ENCODE measurements at places on chromosomes 7 and 10.

DNA sequence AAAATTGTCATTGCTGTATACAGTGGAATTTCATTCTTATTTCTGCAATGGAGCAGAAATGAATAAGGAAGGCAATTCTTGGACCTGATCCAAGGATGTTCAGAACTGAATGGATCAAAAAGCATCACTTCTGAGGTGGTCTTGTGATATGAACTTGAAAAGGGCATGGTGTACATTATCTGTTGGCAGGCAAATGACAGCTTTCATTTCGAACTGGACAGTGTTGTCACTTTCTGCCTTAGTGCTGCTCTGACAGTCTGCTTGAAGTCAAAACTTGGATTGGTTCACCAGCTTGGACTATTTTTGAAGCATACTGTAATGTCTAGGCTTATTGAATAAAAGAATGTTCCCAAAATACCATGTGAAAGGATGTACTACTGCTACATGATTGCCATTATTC lies 52.0 kb downstream of the VCL start:
- H3K4me3 ChIP-seq: no peak overlapping the region
- H3K36me3 ChIP-seq: peaks cover 10% of the 10 kb centered on the region
- peaks cover 82% of the 10 kb centered on the region for H3K4me1 ChIP-seq
- no peak overlapping the region for H3K27ac ChIP-seq
- H3K27me3 ChIP-seq: no peaks in the 10 kb centered on the region

DNA sequence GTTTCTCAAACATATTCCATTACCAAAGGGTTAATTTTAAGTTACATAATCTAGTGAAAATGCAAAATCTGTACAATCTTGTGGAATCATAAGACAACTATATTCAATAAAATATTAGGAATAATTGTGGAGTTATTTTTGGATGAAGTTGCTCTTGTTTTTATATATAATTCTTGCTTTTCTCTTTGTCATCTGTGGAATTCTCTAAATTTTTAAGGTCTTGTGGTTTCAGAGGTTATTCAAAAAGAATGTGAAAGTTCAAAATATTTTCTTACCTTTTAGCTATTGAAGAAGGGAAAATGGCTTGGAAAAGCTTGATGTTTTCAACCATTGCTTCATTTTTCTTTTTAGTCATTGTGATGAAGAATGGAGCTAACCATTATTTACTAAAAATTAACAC lies 552.1 kb downstream of the TFEC start:
- no peaks in the 10 kb centered on the region for H3K36me3 ChIP-seq
- no peak overlapping the region for H3K4me3 ChIP-seq

DNA sequence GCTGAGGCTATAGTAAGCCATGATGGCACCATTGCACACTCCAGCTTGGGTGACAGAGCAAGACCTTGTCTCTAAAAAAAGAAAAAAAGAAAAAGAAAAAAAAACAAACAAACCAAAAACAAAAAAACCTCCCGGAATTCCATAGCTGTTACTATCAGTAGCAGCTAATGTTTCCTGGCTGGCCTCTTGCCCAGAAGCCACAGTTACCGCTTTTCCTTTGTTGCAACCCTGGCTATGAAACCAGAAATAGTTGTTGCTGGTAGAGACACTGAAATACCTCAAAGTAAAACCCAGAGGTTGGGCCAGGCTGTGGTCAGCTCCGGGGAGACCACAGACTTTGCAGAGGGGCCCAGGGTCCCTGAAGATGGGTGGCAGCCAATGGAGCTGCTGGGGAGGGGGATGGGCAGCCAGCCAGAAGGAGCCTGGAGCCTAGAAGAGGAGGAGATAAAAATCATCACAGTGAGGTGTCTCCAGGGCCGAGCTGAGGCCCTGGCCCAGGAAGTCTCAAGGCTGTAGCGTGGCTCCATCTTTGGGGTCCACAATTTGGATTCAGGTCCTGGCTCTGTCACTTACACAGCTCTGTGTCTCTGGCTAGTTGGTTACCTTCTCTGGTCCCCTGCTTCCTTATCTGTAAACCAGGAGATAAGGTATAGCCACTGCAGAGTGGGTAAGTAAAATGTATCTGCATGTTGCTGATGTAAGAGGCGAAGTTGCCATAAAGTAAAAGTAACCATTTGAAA lies 3.4 kb upstream of the CHST12 start:
- no peaks in the 10 kb centered on the region for H3K27me3 ChIP-seq
- H3K4me1 ChIP-seq: peaks cover 30% of the 10 kb centered on the region
- peak overlapping the region; percentile 37 for H3K4me3 ChIP-seq
- H3K36me3 ChIP-seq: no peaks in the 10 kb centered on the region
- peak overlapping the region; percentile 83 for H3K27ac ChIP-seq
- peak; percentile 95 for DNase-seq

GRCh38 chr10:91410638-91411371 lies 661 bp downstream of the HECTD2 start:
- H3K36me3 ChIP-seq: no peaks in the 10 kb centered on the region
- DNase-seq: no peak
- H3K27ac ChIP-seq: no peak overlapping the region
- no peaks in the 10 kb centered on the region for H3K27me3 ChIP-seq
- H3K4me3 ChIP-seq: peak overlapping the region; percentile 70

- H3K4me3 ChIP-seq: no peak overlapping the region
- H3K27me3 ChIP-seq: peaks cover 4% of the 10 kb centered on the region
- H3K27ac ChIP-seq: no peak overlapping the region
- no peaks in the 10 kb centered on the region for H3K36me3 ChIP-seq
- H3K4me1 ChIP-seq: no peaks in the 10 kb centered on the region
These were observed 511.3 kb upstream of the ZMIZ1 start for GRCh38 chr10:78557433-78557925.

GRCh38 chr7:81632418-81632817 lies 137.4 kb downstream of the HGF start:
- no peaks in the 10 kb centered on the region for H3K36me3 ChIP-seq
- H3K4me1 ChIP-seq: no peaks in the 10 kb centered on the region
- no peaks in the 10 kb centered on the region for H3K27me3 ChIP-seq
- H3K4me3 ChIP-seq: no peak overlapping the region

DNA sequence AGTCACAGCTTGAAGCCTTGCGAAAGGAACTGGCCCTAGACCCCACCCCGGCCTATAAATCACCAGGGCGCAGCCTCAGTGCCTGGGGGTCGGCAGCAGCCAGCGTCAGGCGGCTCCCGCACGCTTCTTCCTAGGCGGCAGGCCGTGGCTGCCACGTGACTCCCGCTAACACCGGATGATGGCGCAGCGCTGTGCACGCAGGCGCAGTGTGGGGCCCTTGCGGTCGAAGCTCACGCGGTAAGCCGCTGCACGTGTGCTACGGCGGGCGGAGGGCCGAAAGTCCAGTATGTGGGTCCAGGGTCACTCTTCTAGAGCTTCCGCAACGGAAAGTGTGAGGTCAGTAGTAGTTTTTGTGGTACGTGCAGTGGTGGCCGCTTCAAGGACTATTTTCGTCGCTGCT lies at the start of gene STK31:
Gene STK31, plus strand, starts transcription at position 220 of the 400 bp plus-strand sequence. Its CDS starts 67 bp downstream, at position 287.
- H3K4me1 ChIP-seq: peaks cover 22% of the 10 kb centered on the region
- no peaks in the 10 kb centered on the region for H3K27me3 ChIP-seq
- H3K27ac ChIP-seq: no peak within 1 kb of the TSS
- no peak within 1 kb of the TSS for H3K4me3 ChIP-seq

- peak; percentile 38 for DNase-seq
- H3K4me1 ChIP-seq: peaks cover 13% of the 10 kb centered on the region
- H3K36me3 ChIP-seq: peaks cover 6% of the 10 kb centered on the region
- peak overlapping the region; percentile 22 for H3K27ac ChIP-seq
- H3K27me3 ChIP-seq: no peaks in the 10 kb centered on the region
These were observed 33.6 kb downstream of the JMJD1C start for GRCh38 chr10:63431962-63432797.

- no peaks in the 10 kb centered on the region for H3K4me1 ChIP-seq
- no peak overlapping the region for H3K27ac ChIP-seq
- H3K36me3 ChIP-seq: no peaks in the 10 kb centered on the region
- H3K4me3 ChIP-seq: no peak overlapping the region
These were observed 233.1 kb upstream of the TCF7L2 start for GRCh38 chr10:112716924-112717413.

- no peaks in the 10 kb centered on the region for H3K36me3 ChIP-seq
- no peaks in the 10 kb centered on the region for H3K4me1 ChIP-seq
- H3K4me3 ChIP-seq: no peak overlapping the region
These were observed 1.2 kb upstream of the FAM13C start for GRCh38 chr10:59363446-59363958.

DNA sequence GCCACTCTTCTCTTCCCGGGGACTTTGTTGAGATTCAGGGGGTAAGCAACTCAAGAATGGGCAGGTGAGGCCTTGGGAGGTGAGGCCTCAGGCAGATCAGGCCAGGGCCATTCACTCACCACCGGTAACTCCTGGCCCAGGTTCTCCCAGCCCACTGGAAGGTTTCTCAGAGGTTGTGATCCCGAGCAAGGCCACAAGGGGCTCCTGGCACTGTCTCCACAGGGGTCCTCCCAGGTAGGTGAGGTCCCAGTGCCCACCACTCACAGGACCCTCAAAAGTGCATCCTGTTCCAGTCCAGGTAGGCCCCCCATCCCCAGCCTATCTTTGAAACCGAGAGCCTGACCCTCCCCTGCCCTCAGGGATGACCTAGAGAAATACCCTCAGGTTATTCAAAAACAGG lies 236.1 kb downstream of the BUB3 start:
- no peak for DNase-seq
- H3K4me1 ChIP-seq: no peaks in the 10 kb centered on the region
- no peaks in the 10 kb centered on the region for H3K27me3 ChIP-seq
- no peak overlapping the region for H3K4me3 ChIP-seq
- H3K27ac ChIP-seq: no peak overlapping the region

DNA sequence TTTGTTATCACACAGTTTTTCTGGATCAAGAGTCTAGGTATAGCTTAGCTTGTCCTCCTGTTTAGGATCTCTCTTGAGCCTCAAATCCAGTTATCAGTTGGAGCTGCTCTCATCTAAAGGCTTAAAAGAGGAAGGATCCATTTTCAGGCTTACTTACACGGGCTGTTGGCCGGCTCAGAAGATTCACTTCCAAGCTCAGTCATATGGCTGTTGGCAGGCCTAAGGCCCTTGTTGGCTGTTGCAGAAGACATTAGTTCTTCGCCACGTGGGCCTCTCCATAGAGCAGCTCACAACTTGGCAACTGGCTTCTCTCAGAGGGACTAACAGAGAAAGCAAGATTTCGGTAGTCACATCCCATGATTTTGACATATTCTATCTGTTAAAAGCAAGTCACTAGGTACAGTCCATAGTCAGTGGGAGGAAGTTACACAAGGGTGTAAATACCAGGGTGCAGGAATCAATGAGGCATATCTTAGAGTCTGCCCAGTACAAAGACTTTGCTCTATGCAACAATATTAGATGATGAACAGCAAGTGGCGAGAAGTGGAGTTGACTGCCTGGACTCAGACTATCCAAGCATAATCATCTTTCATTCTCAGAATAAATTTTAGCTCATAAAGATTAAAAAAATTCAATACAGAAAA lies 280.1 kb upstream of the MBL2 start:
- no peaks in the 10 kb centered on the region for H3K27me3 ChIP-seq
- H3K36me3 ChIP-seq: no peaks in the 10 kb centered on the region
- H3K4me3 ChIP-seq: no peak overlapping the region
- H3K4me1 ChIP-seq: no peaks in the 10 kb centered on the region
- DNase-seq: no peak

GRCh38 chr7:151423936-151424335 lies 14.1 kb upstream of the WDR86 start:
- H3K4me1 ChIP-seq: peaks cover 37% of the 10 kb centered on the region
- H3K4me3 ChIP-seq: no peak overlapping the region
- H3K27ac ChIP-seq: no peak overlapping the region
- no peaks in the 10 kb centered on the region for H3K36me3 ChIP-seq
- H3K27me3 ChIP-seq: no peaks in the 10 kb centered on the region

GRCh38 chr7:90242369-90243168 lies 2.4 kb upstream of the CFAP69 start:
- H3K27me3 ChIP-seq: no peaks in the 10 kb centered on the region
- DNase-seq: no peak
- H3K4me3 ChIP-seq: no peak overlapping the region
- no peaks in the 10 kb centered on the region for H3K36me3 ChIP-seq
- H3K4me1 ChIP-seq: peaks cover 10% of the 10 kb centered on the region
- no peak overlapping the region for H3K27ac ChIP-seq

DNA sequence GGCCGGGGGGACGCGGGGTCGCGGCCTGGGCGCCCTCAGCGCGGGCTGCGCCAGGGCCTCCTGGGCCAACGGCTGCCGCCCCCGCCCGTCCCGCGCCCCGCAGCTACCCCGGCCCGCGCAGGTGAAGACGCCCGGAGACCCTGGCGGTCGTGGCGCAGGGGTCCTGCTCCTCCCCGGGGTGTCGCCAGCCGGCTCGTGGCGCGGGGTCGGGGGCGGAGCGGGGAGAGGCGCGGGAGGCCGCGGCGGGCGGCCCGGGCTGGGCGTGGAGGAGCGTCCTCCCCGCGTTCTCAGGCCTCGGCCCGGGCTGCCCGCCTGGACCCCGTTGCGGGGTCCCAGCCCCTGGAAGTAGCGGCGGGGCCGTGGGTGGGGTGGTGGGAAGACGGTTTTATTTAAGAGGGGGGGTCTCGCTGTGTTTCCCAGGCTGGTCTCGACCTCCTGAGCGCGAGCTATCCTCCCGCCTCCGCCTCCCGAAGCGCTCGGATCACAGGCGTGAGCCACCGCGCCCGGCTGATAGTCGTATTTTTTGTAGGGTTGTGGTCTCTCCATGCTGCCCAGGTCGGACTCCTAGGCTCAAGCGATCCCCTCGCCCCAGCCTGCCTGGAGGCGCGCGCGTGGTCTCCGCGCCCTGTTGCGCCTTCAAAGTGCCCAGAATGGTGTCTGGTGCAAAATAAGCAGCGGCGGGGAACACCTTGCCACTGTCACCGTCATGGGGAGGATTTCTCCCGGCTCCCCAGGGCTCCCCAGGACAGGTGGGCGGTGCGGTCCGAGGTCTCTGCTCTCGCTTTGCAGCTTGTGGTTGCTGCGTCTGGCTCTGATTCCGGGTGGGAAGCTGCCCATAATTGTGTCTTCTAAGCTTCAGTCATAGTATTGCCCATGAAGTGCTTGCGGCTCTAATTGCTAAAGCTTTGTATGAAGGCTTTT lies 15.3 kb upstream of the SUN1 start:
- peak; percentile 49 for DNase-seq
- peak overlapping the region; percentile 85 for H3K4me3 ChIP-seq
- H3K36me3 ChIP-seq: no peaks in the 10 kb centered on the region
- H3K4me1 ChIP-seq: peaks cover 31% of the 10 kb centered on the region

- H3K27me3 ChIP-seq: no peaks in the 10 kb centered on the region
- no peak overlapping the region for H3K4me3 ChIP-seq
- H3K36me3 ChIP-seq: no peaks in the 10 kb centered on the region
- H3K27ac ChIP-seq: no peak overlapping the region
- no peak for DNase-seq
- H3K4me1 ChIP-seq: peaks cover 9% of the 10 kb centered on the region
These were observed 44.6 kb upstream of the BET1 start for GRCh38 chr7:94048755-94049154.
